ENCODE measurements at places on chromosomes 13 and 19.

DNA sequence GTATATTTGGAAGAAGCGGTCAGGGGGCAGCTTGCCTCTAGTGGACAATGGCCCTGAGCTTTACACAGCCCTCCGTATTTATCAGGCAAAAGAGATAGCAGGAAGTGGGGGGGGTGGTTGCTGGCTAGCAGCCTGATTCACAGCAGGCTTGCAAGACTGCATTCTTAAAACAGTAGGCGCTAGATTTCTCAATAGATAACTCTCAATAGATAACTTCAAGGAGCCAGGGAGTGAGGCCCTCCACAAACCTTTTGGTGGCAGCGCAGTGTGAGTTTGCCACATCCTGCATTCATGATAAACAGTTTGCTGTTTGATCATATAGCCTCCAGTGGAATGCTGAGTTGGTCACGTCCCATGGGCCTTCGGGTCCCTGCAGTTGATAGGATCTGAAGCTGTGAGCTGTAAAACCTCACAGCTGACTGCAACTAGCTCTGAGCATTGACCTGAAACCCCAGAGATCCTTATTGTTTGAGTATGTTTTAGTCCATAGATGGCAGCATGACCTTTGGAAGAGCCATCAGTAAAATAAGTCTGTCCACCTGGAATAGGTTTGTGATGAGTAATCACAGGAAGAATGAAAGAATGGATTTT is 12.2 kb downstream of the FPR3 start:
- H3K27ac ChIP-seq: no peak overlapping the region
- H3K4me1 ChIP-seq: no peaks in the 10 kb centered on the region
- DNase-seq: no peak
- no peak overlapping the region for H3K4me3 ChIP-seq
- H3K36me3 ChIP-seq: no peaks in the 10 kb centered on the region
- no peaks in the 10 kb centered on the region for H3K27me3 ChIP-seq

DNA sequence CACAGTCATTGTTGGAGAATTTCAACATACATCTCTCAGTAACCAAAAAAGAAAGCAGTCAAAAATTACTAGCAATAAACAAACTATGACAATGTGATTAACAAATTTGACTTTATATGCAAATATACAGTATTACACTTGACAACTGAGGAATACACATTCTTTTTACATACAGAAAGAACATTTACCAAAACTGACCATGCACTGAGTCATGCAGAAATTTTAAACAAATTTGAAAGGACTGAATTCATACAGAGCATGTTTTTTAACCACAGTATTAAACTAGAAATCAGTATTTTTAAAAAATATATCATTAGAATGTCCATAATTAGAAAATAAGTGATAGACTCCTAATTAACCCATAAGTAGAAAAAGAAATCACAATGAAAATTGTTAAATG is 420.1 kb downstream of the TBC1D4 start:
- H3K4me1 ChIP-seq: no peaks in the 10 kb centered on the region
- H3K27me3 ChIP-seq: no peaks in the 10 kb centered on the region
- no peak overlapping the region for H3K27ac ChIP-seq
- H3K4me3 ChIP-seq: no peak overlapping the region

- peaks cover 5% of the 10 kb centered on the region for H3K36me3 ChIP-seq
- peaks cover 6% of the 10 kb centered on the region for H3K4me1 ChIP-seq
- peaks cover 49% of the 10 kb centered on the region for H3K27me3 ChIP-seq
- H3K4me3 ChIP-seq: peak within 1 kb of the TSS; percentile 87
- peak; percentile 15 for DNase-seq
- H3K27ac ChIP-seq: peak within 1 kb of the TSS; percentile 25
These were observed at the start of gene ZNF223 for GRCh38 chr19:44051650-44052402. TSS of gene ZNF223 (plus strand) at chr19:44052036. CDS start at chr19:44055177, 3,141 bp downstream.

GRCh38 chr19:54153731-54154326 is 5.7 kb downstream of the LENG1 start:
- H3K36me3 ChIP-seq: peaks cover 69% of the 10 kb centered on the region
- peaks cover 32% of the 10 kb centered on the region for H3K4me1 ChIP-seq
- H3K27me3 ChIP-seq: no peaks in the 10 kb centered on the region
- no peak overlapping the region for H3K4me3 ChIP-seq
- DNase-seq: no peak

DNA sequence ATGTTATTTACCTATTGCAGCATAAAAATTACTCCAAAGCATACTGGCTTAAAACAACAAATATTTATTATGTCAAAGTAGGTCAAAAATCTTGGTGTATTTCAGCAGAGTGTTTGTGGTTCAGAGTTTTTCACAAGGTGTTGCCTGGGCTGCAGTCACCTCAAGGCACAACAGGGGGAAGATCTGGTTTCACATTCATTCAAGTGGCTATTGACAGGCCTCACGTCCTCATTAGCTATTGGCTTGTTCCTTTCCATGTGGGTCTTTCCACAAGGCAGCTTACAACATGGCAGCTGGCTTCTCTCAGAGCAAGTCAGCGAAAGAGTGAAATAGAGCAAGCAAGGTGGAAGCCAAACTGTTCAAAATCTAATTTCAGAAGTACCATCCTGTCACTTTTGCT is 602.9 kb downstream of the OLFM4 start:
- H3K36me3 ChIP-seq: no peaks in the 10 kb centered on the region
- H3K27ac ChIP-seq: no peak overlapping the region
- no peaks in the 10 kb centered on the region for H3K4me1 ChIP-seq
- DNase-seq: no peak
- no peak overlapping the region for H3K4me3 ChIP-seq

- H3K4me1 ChIP-seq: peaks cover 12% of the 10 kb centered on the region
- H3K27ac ChIP-seq: no peak overlapping the region
- no peaks in the 10 kb centered on the region for H3K36me3 ChIP-seq
- H3K27me3 ChIP-seq: no peaks in the 10 kb centered on the region
These were observed 78.7 kb downstream of the MBNL2 start for GRCh38 chr13:97300871-97301270.

- H3K27me3 ChIP-seq: peaks cover 84% of the 10 kb centered on the region
- peaks cover 4% of the 10 kb centered on the region for H3K4me1 ChIP-seq
- H3K4me3 ChIP-seq: no peak overlapping the region
- H3K27ac ChIP-seq: peak overlapping the region; percentile 60
- no peak for DNase-seq
These were observed 9.5 kb downstream of the POU4F1 start for GRCh38 chr13:78593652-78594455.
